Epithelial cell of alveolus of lung (primary cell): ENCODE measurements at places on chromosomes 1 and 21. TPM values are rescaled to one million over a fixed set of nuclear protein-coding genes. Genes with fewer than 3 reads are reported as not detected.

Gene PTPRC
- not detected in 2 replicates for total RNA-seq

Gene GLIS1
- total RNA-seq = 1.8 and 4.2 TPM in 2 replicates

Gene DENND2D
- total RNA-seq = 3.4 and 3.5 TPM in 2 replicates

Gene LRRC3
- total RNA-seq = 0.64 and 1.0 TPM in 2 replicates

Gene BATF3
- 3.9 and 9.8 TPM in 2 replicates for total RNA-seq

Gene CAMK2N1
- total RNA-seq = 23.3 and 72.7 TPM in 2 replicates

Gene MYOM3
- 0.08 and 0.13 TPM in 2 replicates for total RNA-seq

Gene C1orf141
- not detected in 2 replicates for total RNA-seq

Gene IVL
- total RNA-seq = not detected in 2 replicates

Gene ANGPTL3
- not detected in 2 replicates for total RNA-seq

Gene TMPRSS15
- total RNA-seq = not detected in 2 replicates

Gene WNT3A
- not detected in 2 replicates for total RNA-seq

Gene LIPI
- total RNA-seq = not detected in 2 replicates

Gene CCDC30
- total RNA-seq = 0.13 and 0.96 TPM in 2 replicates

Gene SYT6
- 0.72 TPM in 1 of 2 replicates, not detected in the other for total RNA-seq

Gene PROK1
- not detected in 2 replicates for total RNA-seq

Gene FCGR1A
- total RNA-seq = not detected in 2 replicates

Gene ADAMTS1
- 15.6 and 334 TPM in 2 replicates for total RNA-seq

Gene NIBAN1
- total RNA-seq = 3.0 and 34.4 TPM in 2 replicates

Gene RBP7
- total RNA-seq = not detected in 2 replicates

Gene MIXL1
- not detected in 2 replicates for total RNA-seq

Gene ALG14
- 1.2 and 1.4 TPM in 2 replicates for total RNA-seq

Gene MANEAL
- total RNA-seq = not detected in 2 replicates

Gene FLG2
- not detected in 2 replicates for total RNA-seq

Gene RPTN
- total RNA-seq = not detected in 2 replicates

Gene FALEC
- not detected in 2 replicates for total RNA-seq

Gene GDAP2
- total RNA-seq = 6.8 and 12.8 TPM in 2 replicates

Gene SH2D1B
- total RNA-seq = not detected in 2 replicates

Gene MPL
- not detected in 2 replicates for total RNA-seq

Gene DNAJB4
- total RNA-seq = 33.9 and 38.3 TPM in 2 replicates

Gene B3GALNT2
- 14.7 and 16.5 TPM in 2 replicates for total RNA-seq

Gene LRRC7
- 0.26 TPM in 1 of 2 replicates, not detected in the other for total RNA-seq

Gene PTGFR
- 0.78 and 2.6 TPM in 2 replicates for total RNA-seq

Gene RAD54L
- 2.9 and 12.0 TPM in 2 replicates for total RNA-seq

Gene ADGRB2
- 17.2 and 19.5 TPM in 2 replicates for total RNA-seq

Gene IL22RA1
- total RNA-seq = not detected in 2 replicates

Gene PUM1
- total RNA-seq = 65.8 and 70.6 TPM in 2 replicates

Gene AMPD2
- 49.8 and 108 TPM in 2 replicates for total RNA-seq

Gene PDZK1IP1
- total RNA-seq = not detected in 2 replicates

Gene CFAP141
- not detected in 2 replicates for total RNA-seq

Gene LRRC71
- total RNA-seq = not detected in 2 replicates

Gene AADACL3
- total RNA-seq = not detected in 2 replicates

Gene DENND2C
- total RNA-seq = 0.08 and 1.2 TPM in 2 replicates

Gene THEM5
- not detected in 2 replicates for total RNA-seq

Gene RNF223
- not detected in 2 replicates for total RNA-seq

Gene MAP10
- total RNA-seq = 1.2 and 2.7 TPM in 2 replicates

Gene C1orf167
- total RNA-seq = 6.9 TPM in 1 of 2 replicates, not detected in the other

Gene EGLN1
- 29.5 and 39.5 TPM in 2 replicates for total RNA-seq

Gene S100B
- 0.13 TPM in 1 of 2 replicates, not detected in the other for total RNA-seq

Gene ARHGEF19
- 9.4 and 13.3 TPM in 2 replicates for total RNA-seq

Gene FMO4
- 2.1 and 3.8 TPM in 2 replicates for total RNA-seq

Gene PRRX1
- total RNA-seq = 40.6 and 51.3 TPM in 2 replicates

Gene ZP4
- 0.13 TPM in 1 of 2 replicates, not detected in the other for total RNA-seq

Gene C1orf174
- total RNA-seq = 22.0 and 24.6 TPM in 2 replicates
